ENCODE measurements at places on chromosomes 7 and 10.

GRCh38 chr10:116278846-116279245, 5.8 kb upstream of the GFRA1 start:
- DNase-seq: no peak

GRCh38 chr7:107563081-107563774, 492 bp downstream of the COG5 start:
- no peak for DNase-seq

DNA sequence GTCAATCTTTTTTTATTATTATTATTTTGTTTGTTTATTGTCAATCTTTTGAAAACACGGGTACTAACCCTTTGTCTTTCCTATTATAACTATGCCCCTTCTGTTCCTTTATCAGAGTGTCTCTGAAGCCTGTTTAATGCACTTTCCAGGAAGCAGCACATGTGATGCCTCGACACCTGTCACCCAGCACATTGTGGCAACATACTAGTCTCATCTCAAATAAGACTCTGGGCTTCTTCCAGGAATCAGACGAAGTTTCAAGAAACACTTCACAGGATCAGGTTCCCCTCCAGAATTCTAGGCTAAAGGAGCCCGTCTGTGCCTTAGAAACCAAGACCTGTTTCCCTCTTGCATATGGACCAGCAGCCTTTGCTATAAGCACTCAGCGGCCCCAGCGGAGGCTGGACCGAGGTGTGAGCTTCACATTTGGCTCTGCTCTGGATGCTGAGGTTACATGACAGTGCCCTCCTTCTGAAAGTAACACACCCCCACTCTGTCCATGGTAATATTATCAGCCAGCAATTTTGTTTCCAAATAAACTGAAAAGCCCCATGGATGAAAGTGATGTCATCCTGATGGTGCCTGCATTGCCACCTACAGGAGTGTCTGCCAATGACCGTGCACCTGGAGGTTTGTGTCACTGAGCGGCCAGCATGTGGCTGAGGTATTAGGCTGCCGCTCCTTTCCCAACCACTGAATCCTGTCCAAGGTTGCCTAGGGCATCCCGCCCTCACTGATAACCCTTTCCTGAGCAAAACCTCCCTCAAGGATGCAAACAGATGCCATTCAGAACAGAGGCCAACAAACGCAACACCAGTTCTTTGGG, 38.1 kb downstream of the MKI67 start:
- DNase-seq: no peak

DNA sequence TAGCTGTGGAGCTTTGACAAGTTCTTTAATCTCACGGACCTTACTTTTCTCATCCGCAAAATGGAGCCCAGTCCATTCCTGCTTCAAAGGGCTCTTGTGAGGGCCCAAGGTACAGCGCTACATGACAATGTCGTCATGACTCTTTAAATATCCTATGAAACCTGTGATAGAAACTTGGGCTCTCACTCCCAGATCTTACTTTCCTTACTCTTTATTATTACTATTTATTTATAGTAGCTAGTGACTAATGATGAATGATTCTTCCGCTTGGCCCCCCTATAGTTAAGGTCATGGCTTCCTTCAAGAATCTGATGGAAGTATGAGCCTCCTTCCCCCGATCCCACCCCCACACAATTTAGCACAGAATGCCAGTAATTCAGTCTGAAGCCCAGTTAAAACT, 41.9 kb downstream of the RBM20 start:
- no peak for DNase-seq

DNA sequence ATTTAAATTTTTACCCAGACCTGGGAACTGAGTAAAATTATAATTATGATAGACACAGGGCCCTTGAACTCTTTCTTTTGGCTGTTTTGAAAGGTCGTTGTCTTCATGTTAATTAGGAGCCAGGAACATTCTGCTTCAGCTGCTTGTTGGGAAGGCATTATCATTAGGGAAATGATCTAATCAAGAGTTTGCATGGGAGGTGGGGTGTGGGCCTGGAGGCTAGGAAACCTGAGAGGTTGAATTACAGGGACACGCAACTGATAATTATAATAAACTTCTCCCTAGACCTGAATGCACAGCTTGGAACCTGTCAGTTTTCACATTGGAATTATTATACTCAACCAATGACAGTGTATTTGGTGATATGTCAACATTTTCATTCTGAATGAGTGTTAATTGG, 237.7 kb downstream of the CACNB2 start:
- DNase-seq: no peak

- DNase-seq: no peak
These were observed 102.8 kb upstream of the EGFR start for GRCh38 chr7:54915870-54916598.

DNA sequence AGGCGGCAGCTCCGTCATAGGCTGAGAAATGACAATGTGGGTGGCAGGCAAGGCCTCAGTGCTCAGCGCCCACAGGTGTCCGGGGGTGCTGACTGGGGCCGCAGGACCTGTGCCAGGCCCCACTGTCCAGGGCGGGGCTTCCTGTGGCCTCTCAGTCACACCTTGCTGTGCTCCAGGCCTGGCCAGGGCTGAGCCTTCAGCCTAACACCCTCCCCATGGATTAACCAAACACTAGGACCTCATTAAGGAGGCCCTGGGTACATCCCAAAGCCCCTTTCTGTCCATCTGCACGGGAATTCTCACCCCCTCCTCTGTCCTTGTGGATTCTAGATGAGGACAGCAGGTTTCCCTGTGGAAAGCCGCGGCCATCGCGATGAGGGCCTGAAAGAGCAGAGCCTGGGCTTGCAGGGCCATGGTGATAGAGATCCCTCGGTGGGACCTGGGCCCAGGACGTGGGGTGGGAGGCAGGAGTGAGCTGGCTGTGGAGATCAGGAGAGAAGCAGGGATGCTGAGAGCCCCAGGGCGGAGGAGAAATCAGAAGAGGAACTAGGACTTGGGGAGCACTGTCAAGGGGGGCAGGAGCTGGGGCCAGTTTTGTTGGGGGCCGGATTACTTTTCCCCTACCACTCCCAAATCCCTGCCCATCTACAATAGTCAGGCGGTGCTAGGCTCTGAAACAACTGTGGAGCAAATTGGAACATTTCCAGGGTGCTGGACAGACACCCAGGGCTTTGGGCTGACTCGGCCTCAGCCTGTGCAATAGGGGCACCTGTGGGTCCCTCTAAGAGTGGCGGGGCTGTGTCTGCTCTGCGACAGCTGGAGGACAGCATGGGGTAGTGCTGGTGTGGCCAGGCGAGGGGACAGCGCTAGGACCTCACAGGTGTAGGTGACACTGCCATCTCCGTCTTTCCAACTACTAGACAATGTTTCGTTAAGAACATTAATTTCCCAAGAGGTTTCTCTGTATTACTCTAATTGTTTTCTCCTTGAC, 23.3 kb upstream of the MNX1 start:
- DNase-seq: no peak

GRCh38 chr7:30916767-30917166, 5.1 kb downstream of the AQP1 start:
- no peak for DNase-seq

- DNase-seq: no peak
These were observed 54.4 kb downstream of the PRKCQ start for GRCh38 chr10:6525599-6526165.

GRCh38 chr7:1749864-1750466, 79.9 kb downstream of the ELFN1 start:
- no peak for DNase-seq

GRCh38 chr7:140017543-140017942, 45.2 kb downstream of the PARP12 start:
- DNase-seq: no peak

GRCh38 chr7:18037609-18038008, 10.0 kb upstream of the PRPS1L1 start:
- DNase-seq: no peak

DNA sequence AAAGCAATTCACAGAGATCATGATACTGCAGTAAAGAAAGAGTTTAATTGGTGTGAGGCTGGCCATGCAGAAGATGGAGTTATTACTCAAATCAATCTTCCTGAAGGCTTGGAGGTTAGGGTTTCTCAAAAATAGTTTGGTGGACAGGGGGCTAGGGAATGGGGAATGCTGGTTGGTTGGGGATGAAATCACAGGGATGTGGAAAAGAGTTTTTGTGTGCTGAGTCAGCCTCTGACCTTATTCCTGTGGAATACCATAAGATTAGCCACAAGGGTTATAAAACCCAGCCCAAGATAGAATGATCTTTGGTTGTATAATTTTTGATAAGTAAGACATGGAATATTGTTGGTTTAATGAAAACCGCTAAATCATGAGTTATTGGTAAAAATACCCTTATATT, 764.3 kb downstream of the TYW1 start:
- DNase-seq: no peak

DNA sequence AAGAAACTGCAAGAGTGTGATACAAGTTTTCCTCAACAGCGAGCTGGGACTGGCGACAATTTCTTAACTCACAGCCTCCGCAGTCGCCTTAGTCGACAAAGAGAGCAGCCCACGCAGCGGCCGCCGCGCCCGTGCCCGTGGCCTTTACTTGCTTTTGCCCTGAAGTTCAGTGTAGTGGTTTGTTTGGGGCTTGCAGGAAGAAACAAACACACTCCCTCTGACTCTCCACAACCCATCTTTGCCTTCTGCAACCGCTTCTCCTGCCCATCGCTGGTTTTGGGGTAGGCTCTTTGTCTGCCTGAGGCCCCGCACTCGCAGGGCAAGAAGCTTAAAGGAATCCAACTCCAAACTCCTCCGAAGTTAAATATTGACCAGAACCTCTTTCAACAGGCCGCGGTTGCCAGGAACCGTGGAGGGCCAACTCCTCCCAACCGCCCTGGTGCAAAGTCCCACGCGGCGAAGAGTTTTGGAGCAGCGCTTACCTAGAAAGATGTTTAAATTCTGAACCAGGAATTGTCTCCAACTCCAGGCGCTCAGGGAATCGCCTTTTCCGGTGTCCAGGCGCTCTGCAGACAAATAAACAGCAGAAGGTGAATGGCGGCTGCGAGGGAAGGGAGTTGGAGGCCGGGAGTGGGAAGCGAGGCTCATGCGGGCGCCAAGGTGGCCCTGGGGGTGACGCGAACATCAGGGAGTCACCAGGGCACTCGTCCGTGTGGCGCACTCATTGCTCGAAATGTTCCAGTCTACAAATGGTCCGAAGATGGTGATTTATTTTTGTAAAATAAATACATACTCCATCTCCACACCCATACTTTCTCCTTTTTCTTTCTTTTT, 8.3 kb downstream of the HOXA4 start:
- no peak for DNase-seq

DNA sequence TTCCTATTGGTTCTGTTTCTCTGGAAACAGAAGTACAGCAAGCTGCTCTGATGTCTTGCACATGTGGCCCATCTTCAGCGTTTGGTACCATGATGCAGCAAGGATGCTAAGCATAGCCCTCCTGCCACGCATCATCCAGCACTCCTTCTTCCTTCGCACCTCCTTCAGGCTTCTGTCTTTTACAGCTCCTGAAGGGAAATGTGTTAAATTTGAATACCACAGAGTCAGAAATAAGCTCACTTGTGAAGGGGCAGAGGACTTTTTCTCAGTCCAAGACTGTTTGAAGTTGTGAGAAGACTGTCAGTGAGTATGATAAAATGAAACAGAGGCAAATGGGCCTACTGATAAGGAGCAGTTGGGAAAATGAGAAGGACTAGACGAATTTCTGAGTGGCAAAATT, 20.7 kb downstream of the TSPAN13 start:
- no peak for DNase-seq

DNA sequence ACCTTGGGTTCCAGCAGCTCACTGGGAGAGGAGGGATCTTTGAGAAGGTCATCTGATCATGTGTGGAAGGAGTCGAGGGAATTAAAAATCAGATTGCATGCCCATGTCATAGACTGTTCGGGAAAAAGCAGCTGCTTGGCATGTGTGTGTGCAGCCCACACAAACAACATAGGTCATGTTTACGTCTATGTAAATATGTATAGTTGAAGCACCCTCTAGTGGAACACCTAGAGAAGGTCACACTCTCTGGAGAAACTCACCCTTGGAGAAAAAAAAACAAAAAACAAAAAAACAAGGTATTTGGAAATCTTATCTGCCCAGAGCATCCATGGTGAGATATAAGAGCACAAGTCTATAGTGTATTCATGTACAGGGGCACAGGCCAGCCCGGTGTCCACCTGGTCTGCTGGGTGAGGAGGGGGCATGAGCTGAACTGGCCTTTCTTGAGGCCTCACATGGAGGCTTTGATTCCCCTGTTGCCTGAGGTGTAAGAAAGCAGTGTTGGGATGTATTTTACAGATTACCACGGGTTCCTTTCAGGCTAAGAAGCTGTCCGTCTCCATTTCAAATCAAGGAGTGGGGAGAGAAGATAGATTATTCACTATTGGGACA, 98.0 kb downstream of the NPY start:
- peak; percentile 8 for DNase-seq

GRCh38 chr7:49341849-49342248, 417.5 kb downstream of the CDC14C start:
- DNase-seq: no peak

GRCh38 chr10:68099736-68100135, 9.6 kb upstream of the MYPN start:
- DNase-seq: no peak

GRCh38 chr10:86100581-86101061, 266.0 kb downstream of the GRID1 start:
- no peak for DNase-seq

DNA sequence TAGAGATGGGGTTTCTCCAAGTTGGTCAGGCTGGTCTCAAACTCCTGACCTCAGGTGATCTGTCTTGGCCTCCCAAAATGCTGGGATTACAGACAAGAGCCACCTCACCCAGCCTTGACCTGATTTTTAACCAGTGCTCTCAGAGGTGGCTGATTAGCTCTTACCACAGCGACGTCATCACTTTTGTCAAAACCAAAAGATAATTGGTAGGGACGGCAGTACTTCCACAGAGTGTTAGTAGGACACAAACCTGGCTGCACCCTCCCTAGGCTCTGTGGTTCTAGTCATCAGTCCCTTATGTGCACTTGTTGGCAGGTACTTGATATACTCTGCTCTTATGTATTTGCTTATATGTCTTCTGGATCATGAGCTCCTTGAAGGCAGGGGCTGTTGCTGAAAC, 74.0 kb downstream of the GPR141 start:
- DNase-seq: no peak

Measured in Panc1 (cell line).